ENCODE measurements at places on chromosomes 6 and 20.

GRCh38 chr20:64064145-64064698, 1.2 kb downstream of the TCEA2 start:
- no peak for DNase-seq

GRCh38 chr6:6663421-6664135, 75.1 kb downstream of the LY86 start:
- no peak for DNase-seq

GRCh38 chr6:1312473-1313367, 822 bp downstream of the FOXQ1 start:
- DNase-seq = no peak

GRCh38 chr20:29689411-29690225, 1567.8 kb upstream of the DEFB115 start:
- peak; percentile 32 for DNase-seq

DNA sequence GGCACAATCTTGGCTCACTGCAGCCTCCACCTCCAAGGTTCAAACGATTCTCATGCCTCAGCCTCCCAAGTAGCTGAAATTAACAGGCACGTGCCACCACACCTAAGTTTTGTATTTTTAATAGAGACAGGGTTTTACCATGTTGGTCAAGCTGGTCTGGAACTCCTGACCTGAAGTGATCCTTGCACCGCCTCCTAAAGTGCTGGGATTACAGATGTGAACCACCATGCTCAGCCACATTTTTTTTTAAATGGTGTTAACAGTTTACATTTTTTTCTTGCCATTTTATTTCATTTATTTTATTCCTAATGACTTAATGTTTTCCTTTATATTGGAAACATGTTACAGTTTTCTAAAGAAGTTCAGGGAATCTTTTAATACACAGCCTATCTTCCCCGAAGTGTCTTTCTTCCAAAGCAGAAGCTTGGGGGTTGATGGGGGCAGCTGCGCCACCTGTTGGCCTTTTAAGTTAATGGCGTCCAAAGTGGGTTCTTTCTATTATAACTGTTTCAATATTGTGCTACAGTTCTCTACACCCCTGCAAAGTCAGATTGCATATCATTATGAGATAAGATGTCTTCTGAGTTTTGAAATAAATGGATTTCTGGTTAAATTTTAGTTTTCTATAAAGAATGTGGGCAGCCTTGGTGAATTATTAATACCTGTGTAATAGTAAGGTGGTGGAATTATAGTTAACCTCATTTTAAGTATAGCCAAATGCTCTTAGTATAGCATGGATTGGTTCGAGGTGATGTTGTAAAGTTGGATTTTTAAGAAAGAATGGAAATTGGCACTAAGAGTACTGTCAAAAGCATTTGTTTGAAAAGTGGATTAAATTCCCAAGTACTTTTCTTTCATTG, 42.0 kb upstream of the PLCG1 start:
- DNase-seq = peak; percentile 54

DNA sequence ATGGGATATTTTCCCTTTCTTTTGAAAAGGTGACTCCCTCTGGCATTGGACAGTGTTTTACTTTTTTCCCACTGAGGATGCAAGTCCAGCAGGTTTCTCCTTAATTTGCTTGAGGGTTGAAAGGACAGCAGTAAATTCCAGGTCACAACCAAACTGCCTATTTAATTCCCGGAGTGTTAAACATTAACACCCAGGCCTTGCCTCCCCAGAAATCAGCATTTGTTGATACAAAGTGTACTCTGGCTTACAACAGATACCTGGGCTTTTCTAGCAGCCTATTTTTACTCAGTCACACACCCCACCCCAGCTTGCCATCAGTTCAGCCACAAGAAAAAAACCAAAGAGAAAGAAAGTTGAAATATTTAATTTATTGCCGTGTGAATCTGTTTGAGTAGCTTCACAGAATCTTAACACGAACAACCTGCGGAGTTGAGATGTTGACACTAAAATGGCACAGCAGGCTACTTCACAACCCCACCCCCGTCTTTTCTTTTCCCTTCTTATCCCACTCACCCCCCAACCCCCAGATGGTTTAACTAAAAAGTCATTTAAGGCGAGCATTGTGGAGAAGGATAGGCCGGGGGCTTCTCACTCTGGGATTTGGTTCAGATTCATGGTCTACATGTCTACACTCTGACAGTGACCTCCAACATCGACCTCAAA, 45.7 kb downstream of the MYLIP start:
- no peak for DNase-seq

GRCh38 chr6:113691260-113691656, 165.9 kb upstream of the MARCKS start:
- no peak for DNase-seq

DNA sequence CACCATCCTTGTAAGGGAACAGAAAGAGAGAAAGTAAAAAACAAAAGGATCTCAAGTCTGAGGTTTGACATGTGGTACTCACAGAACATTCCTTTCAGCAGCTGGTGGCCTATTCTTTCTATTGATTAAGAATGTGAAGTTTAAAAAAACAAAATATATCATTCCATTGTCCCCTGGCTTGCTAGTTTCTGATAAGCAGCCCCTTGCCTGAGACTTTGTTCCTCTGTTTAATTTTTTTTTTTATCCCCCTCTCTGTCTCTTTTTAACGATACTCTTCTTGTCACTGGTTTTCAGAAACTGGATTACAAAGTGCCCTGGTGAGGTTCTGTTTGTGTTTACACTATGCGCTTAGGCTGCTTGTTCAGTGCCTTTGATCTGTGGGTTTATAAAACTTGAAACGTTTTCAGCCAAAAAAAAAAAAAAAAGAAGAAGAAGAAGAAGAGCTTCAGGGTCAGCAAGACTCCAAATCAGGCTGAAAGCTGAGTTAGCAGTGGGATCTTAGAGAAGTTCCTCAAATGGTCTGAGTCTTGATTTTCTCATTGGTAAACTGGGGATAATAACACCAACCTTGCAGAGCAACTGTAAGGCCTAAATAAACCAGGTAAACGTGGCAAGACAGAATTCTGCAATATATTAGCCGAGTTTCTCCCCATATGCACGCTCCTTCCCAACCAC, 45.1 kb upstream of the SLC22A23 start:
- no peak for DNase-seq

GRCh38 chr6:161400671-161401070, 126.8 kb upstream of the AGPAT4 start:
- DNase-seq = no peak

GRCh38 chr20:64279826-64280459, 24.4 kb downstream of the PCMTD2 start:
- no peak for DNase-seq

DNA sequence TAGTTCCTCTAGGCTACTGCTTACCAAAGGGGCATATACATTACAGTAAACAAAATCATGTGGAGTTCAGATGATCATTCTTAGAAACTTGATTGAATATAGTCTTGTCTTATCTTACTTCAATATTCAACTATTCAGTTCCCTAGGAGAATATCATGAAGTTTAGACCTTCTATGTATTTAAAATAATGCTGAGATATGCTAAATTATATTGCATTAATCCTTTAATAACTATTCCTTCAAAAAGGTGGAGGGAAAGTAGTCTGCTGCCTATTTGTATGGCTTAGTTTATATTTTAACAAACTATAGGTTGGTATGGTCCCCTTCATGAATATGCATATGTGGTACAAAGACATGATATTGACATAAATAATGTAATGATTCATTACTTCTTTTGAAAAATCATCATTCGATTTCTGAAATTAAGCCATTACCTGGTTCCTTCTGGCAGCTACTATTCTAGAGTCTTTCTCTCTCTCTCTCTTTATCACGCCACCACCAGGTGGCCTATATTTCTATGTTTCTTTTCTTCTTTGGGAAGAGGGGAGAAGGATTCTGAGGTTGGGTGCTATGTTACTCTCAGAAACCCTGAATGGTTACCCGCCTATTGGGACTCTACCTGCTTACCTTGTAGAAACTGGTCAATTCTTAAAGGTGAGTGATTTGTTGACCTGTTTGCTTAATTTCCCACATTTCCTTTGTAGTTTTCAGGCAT, 855.8 kb downstream of the HACE1 start:
- DNase-seq = no peak

DNA sequence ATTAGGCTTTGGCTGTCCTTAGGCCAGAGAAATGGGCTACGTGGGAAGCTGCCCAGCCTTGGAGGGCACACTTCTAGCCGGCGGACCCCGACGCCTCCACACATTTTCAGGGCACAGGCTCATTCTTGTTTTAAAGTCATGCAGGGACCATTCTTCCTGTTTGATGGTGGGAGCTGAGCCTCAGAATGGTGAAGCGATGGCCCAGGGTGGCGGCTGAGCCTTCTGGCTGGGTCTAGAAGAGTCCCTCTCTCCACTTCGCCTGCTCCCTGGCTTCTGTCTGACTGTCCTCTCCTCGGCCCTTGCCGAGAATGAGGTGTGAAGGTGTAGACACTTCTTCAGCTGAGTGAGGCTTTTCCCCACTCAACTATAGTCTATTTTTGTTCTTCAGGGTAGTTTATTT, 114.4 kb downstream of the SULF2 start:
- no peak for DNase-seq

DNA sequence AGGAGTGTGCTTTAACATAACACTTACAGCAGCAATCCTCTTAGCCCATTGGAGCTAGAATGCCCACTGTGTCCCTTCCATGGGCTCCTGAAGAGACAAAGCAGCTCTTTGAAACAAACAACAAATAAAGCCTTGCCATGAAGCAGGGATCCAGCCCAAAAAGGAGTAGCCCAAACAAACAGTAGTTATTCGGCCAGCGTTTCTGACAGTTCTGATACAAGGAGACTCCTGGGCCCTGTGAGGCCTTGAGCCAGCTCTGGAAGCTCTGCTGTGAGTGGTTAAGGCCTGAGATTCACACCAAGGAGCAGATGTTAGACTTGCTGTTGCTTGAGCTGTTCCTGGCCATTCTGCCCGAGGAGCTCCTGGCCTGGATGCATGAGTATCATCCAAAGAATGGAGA, 16.9 kb upstream of the ZSCAN16 start:
- no peak for DNase-seq

DNA sequence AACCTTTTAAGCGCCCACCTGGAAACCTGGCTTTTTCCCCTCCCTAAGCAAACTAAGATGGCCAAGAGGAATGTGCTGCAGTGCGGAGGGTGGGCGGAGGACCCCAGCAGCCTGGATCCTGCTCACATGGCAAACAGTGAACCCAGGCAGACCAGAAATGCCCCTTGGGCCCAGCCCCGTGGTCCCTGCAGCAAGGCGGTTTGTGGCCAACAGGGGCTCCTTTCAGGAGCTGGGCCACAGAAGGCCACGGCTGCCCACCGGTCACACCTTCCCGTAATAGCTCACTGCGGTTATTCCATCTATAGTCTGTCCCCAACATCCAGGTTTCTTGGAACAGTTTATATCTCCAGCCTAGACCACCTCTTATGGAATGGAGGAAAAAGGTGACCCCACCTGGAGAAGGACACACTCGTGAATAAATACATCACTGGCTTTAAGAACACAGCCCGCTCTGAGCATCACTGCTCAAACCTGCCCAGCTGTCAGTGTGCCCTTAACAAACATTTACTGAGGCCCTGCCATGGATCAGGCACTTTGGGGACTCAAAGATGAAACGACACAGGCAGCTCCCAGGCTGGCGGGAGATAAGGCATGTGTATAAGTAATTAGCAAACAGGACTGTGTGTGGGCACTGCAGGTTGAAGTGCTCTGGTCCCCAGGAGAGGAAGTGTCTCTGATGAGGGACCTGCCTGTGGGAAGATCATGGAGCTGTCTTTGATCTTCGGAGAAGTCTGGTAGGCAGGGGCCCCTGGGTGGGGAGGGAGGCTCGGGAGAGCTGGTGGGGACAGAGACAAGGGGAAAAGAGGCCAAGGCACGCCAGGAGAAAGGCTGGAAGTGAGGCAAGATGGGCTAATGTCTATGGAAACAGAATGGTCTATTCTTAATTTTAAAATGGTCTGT, 3.2 kb upstream of the TUBB1 start:
- no peak for DNase-seq

DNA sequence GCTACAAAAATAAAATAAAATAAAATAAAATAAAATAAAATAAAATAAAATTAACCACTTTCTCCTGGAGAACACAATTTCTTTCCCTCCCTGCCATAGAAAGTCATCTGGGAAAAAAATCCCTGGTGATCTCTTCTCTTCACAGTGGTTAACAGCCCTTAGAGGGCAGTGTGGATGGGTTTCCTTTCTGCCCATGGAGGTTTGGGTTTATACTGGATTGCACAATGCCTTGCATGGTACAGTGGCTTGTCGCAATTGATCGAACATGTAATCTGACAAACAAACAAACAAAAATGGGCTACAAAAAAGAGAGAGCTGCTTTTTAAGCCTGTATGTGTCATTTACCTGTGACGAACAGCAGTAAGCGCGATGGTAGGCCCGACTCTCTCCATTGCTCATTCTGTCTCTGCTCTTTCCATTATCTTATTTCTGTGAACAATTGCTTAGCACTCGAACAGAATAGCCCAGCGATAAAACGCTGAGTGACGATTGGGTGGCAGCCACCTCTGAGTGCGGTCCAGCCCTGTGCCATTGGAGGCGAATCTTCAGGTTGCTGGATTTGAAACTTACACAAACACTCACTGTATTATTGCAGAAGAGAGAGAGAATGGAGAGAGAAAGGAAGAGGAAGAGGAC, 166.1 kb downstream of the CD83 start:
- DNase-seq = peak; percentile 28

- peak; percentile 17 for DNase-seq
Measured at GRCh38 chr6:151679081-151679480, 128.4 kb upstream of the ESR1 start.

- DNase-seq = no peak
Measured at GRCh38 chr6:168164462-168165061, 85.5 kb upstream of the FRMD1 start.

DNA sequence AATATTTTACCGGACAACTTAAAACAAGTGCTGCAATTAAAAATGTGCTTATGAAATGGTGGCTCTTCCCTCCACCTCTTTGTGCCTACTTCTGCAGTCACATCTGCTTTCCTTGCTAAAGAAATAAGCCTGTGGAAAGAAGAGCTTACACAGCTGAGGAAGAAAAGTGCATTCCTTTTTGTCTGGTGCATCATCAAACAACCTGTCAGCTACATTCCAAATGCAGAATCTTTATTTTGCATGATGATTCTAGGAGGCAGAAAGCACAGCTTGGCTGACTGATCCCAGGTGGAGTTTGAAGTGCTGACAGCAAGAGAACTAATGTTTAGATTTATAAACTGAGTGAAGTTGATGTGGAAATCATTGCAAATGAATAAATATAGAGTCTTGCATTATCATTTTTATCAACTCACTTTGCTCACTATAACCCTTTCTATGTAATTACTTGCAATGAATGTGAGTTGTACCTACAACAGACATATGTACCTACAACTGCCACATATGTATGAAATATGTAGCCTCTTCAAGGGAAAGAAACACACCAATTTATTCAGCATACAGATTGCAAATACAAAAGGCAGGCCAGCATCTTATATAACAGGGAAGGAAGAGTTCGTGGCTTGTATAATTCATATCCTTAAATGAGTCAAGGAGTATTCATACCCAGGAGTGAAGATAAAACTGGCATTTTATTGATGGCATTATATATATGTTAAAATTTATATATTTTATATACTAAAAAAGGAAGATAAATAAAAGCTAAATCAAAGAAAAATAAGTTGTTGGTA, 223.4 kb upstream of the MCHR2 start:
- DNase-seq = no peak

- no peak for DNase-seq
Measured at GRCh38 chr6:4553387-4553786, 222.8 kb upstream of the CDYL start.
